ENCODE measurements at places on chromosomes 5 and 9.

- no peak for DNase-seq
Observed at GRCh38 chr9:137358126-137358525, 56.1 kb upstream of the NRARP start.

GRCh38 chr9:69293156-69293555 is 31.9 kb upstream of the ENTREP1 start:
- DNase-seq, result no peak

DNA sequence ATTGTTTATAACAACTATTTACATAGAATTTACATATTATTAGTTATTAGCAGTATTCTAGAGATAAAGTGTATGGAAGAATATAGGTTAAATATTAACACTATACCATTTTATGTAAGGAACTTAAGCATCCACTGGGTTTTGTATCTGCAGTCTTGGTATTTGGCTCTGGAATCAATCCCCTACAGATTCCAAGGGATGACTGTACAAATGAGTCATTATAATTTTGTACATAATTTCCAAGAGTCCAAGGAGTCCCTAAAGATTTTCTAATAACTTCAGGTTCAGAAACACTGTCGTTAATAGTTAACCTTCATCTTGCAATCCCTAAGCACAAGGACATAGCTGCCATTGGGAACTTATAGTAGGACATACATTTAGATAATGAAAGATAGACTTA is 254.8 kb upstream of the PDE4D start:
- DNase-seq, result no peak

GRCh38 chr5:177462021-177462670 is 11.3 kb downstream of the DBN1 start:
- no peak for DNase-seq

DNA sequence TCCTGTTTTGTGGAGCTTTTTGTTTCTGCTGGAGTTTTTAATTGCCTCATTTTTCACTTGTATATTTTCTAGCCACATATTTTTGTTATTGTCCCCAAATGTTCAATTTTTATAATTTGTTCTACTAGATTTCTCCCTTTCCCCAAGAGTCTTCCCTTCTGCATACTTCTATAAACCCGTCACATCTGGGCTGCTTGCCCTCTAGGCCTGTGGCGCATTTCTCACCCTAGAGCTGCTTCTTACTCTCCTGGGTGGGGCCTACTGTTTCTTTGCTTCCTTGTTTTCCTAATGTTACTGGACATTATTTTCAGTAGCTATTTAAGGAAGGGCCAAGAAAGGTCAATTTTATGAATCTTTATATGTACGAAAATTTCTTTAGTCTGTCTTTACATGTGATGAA is 51.5 kb downstream of the NXNL2 start:
- DNase-seq, result no peak

- no peak for DNase-seq
Observed at GRCh38 chr9:131013015-131013755, 4.2 kb downstream of the LAMC3 start.

GRCh38 chr9:7174884-7175283 is 417.1 kb downstream of the KDM4C start:
- no peak for DNase-seq

DNA sequence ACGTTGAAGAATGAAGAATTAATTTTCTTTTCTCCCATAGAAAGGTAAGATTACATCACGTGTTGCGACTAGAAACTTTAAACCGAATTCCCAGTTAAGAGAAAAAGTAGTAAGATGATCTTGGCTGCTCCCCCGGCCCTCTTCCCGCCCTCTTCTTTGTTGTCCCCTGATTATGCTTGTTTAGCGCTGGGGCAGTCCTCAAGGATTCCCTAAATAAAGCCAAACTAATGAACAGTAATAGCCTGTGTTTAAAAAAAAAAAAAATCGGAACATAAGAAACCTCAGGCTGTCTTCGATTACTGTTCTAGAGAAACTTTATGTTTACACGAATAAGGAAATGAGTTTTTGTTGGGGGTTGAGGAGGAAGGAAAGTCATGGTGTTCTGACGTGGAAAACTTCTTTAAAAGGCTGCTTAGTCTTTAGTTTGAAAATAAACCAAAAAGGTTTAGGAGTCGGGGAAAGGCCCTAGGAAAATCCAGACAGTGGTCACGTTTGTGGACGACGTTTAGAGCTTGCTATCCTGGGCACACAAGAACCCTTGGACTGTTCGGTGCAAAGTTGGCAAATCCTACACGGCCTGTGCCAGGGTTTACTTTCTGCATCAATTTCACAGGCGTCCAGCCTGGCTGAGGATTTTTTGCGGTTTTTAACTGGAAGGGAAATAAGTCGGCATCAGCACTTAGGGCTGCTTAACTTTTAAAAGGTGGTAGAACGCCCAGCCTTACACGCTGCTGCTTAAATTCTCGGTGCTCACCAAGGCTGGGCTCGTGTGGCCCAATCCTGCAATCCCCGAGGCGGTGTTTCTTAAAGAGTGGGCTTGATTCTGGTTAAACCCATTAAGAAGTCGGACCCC is 1.1 kb upstream of the MAT2B start:
- no peak for DNase-seq

DNA sequence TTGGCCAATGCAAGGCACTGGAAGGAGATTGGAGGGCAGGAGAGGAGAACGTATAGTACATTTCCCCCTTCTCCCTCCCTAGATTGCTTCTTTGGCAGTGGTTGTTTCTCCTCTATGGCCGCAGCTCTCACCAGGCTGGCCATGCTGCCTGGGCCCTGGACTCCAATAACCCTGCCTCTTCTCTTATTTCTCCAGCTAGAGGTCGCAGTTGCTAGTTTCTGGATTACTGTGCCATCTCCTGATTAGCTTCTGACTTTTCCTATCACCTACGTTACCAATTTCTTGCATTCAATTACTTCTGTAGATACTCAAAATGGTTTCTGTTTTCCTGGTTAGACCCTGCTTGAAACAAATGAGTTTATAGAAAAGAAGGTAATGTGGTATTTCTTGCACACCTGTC is 2.4 kb upstream of the MACIR start:
- DNase-seq, result no peak

- DNase-seq, result no peak
Observed at GRCh38 chr5:151719228-151720000, 32.7 kb upstream of the SPARC start.

DNA sequence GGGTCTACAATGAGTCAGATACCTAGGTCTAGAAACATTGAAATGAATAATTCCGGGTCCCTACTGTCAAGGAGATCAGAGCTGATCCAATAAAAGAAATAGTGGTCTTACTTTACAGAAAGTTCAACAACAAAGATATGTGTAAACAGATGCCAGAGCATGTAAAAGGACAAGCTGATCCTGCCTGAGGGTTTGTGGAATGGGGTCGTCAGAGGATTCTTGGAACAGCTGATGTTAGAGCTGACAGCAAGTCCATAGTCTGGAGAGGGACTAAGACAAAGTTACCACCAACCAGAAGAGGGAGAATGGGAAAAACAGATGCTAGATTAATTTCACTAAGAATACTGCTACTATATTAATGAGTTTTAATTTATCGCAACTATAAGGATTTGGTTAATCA is 71.5 kb downstream of the FREM1 start:
- DNase-seq, result no peak

GRCh38 chr9:132401824-132402223 is 4.8 kb downstream of the TTF1 start:
- no peak for DNase-seq

GRCh38 chr9:9341203-9341602 is 1271.6 kb downstream of the PTPRD start:
- no peak for DNase-seq

- DNase-seq, result no peak
Observed at GRCh38 chr5:174356536-174356935, 311.0 kb downstream of the NSG2 start.

GRCh38 chr5:83107692-83108420 is 30.5 kb downstream of the XRCC4 start:
- no peak for DNase-seq

DNA sequence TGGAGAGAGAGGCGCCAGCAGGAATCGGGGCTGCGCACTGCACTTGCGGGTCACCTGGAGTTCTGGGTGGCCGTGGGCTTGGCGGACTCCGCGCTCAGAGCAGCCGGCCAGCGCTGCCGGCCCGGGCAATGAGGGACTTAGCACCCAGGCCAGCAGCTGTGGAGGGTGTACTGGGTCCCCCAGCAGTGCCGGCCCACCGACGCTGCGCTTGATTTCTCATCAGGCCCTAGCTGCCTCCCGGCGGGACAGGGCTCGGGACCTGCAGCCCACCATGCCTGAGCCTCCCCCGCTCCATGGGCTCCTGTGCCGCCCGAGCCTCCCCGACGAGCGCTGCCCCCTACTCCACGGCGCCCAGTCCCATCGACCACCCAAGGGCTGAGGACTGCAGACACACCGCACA is 325.6 kb downstream of the ACTL7B start:
- no peak for DNase-seq

DNA sequence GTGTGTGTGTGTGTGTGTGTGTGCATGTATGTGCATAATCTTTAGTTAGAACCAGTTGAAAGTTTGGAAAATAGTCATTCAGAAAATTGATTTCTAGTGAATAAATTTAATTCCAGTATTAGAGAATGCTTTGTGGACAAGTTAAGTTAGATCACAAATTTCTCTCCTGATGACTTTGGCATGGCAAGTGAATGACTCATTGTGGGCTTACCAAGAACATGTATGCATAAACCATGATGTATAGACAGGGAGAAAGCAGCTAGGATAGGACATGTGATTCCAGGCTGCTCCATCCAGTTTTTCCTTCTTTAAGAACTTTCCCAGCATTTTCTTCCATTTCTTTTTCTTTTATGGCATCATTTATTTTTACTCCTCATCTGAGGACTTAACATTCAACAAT is 85.7 kb upstream of the SGCD start:
- no peak for DNase-seq

DNA sequence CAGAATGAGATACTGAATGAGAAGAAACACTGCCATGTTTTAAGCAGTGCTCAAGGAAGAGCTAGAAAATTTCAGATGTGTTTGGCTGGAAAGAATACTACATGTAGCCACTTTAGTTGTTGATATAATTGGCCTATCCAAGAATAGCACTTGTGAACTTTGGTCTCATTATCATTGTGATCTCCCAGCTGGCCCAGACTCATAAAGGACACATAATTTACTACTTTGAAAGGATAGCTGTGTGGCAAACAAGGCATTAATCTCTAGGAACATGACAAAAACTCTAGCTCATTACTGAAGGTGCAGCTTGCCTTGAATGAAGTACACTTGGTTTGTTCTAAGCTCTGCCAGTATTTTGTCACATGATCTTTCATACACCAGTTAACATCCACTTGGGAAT is 356.3 kb downstream of the CSNK1G3 start:
- no peak for DNase-seq

GRCh38 chr5:20276959-20277263 is 288.9 kb upstream of the CDH18 start:
- DNase-seq, result no peak

DNA sequence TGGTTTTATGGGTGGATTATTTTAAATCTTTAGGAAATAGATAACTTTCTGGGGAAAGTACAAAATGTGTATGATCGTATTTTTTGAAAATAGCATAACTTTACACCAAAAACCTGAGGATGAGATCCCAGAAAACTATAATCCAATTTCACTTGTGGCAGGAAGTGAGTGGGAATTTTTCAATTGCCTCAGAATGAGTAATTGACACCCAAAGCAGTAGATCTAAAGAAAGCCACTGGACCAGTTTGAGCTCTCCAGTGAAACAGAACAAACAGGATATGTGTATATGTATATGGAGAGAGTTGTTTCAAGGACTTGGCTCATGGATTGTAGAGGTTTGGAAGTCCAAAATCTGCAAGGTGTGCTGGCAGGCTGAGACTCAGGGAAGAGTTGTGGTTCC is 109.2 kb upstream of the SHB start:
- no peak for DNase-seq

DNA sequence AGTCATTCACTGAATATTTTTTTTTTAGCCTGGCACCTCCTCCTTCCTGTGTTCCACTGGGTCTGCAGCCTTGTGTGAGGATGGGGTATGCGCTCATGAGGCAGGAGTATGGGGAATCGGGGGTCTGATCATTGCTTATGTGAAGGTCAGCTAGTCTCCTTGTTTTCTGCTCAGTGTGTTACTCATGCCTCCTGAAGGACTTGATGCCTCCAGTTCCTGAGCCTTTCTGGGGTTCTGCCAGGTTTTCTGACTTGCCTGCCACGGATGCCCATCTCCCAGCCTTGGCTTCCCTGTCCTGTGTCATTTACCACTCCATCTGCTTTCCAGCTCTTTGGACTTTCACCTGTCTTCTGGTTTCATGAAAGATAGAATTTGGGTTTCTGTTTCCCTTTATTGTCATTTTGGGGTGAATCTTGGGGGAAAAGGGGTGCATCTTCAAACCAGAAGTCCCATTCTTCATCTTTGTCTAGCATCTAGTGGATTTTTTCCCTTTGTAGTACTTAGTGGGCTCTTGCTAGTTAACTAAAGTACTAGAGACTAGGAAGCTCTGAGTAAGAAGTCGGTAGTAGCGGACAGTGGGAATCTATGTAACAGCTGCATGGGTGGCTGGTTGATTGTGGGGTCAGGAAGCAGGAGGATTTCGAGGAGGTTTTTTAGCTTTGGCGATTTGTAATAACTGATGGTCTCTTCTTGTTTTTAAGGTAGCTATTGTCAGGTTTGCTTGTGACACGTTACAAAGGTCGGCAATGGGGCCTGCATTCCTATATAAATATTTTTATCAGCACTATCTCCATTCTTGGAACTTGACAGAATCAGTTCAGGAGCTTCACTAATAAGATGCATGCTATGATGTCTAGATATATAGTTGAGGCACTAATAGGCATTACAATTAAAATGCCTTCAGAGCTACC is 8.2 kb downstream of the OTULIN start:
- DNase-seq, result no peak
